Adipose tissue (tissue), 3 donors: ENCODE measurements at places on chromosomes 6 and 20. TPM values are rescaled to one million over a fixed set of nuclear protein-coding genes. Genes with fewer than 3 reads are reported as not detected.

PRKN gene
- polyA plus RNA-seq = 16.8 TPM

PLTP gene
- 308 TPM for polyA plus RNA-seq

KIFC1 gene
- 0.56 TPM for polyA plus RNA-seq

BICRAL gene
- polyA plus RNA-seq = 6.3 TPM

MUC21 gene
- polyA plus RNA-seq = 0.05 TPM

NDUFAF4 gene
- 29.0 TPM for polyA plus RNA-seq

MRPS18B gene
- polyA plus RNA-seq = 69.1 TPM

CALHM4 gene
- polyA plus RNA-seq = not detected

IL17A gene
- polyA plus RNA-seq = not detected

GCNT2 gene
- 1.9 TPM for polyA plus RNA-seq

SMOC2 gene
- 22.7 TPM for polyA plus RNA-seq

KCNB1 gene
- polyA plus RNA-seq = 1.3 TPM

FAM83B gene
- not detected for polyA plus RNA-seq

COL9A1 gene
- not detected for polyA plus RNA-seq

DEFB113 gene
- polyA plus RNA-seq = not detected

SASH1 gene
- 56.3 TPM for polyA plus RNA-seq

FAXC gene
- 1.1 TPM for polyA plus RNA-seq

C6orf52 gene
- 1.9 TPM for polyA plus RNA-seq

PNPLA1 gene
- polyA plus RNA-seq = 0.02 TPM

RSPH9 gene
- 0.21 TPM for polyA plus RNA-seq

EEF1A2 gene
- 3.2 TPM for polyA plus RNA-seq

CCR6 gene
- polyA plus RNA-seq = 0.11 TPM

SLC22A7 gene
- polyA plus RNA-seq = not detected

GSTA2 gene
- polyA plus RNA-seq = 0.16 TPM

JPH2 gene
- polyA plus RNA-seq = 3.0 TPM

PAX1 gene
- 0.04 TPM for polyA plus RNA-seq
